T-helper 2 cell treated with Interferon-gamma antibody and Interleukin-4, amounts not matched to agents 100 ng/mL and 5 ng/mL, for 36 hours (primary cell): ENCODE measurements at places on chromosomes 1 and 21. TPM values are rescaled to one million over a fixed set of nuclear protein-coding genes. Genes with fewer than 3 reads are reported as not detected.

PCP4 gene
- total RNA-seq = not detected in 2 replicates

CD1E gene
- not detected in 2 replicates for total RNA-seq

ACKR1 gene
- not detected in 2 replicates for total RNA-seq

CYP4A11 gene
- total RNA-seq = not detected in 2 replicates

UQCRH gene
- 271 and 283 TPM in 2 replicates for total RNA-seq

BARHL2 gene
- not detected in 2 replicates for total RNA-seq

SPRR5 gene
- total RNA-seq = not detected in 2 replicates
